ENCODE measurements at places on chromosomes 6 and 20.

DNA sequence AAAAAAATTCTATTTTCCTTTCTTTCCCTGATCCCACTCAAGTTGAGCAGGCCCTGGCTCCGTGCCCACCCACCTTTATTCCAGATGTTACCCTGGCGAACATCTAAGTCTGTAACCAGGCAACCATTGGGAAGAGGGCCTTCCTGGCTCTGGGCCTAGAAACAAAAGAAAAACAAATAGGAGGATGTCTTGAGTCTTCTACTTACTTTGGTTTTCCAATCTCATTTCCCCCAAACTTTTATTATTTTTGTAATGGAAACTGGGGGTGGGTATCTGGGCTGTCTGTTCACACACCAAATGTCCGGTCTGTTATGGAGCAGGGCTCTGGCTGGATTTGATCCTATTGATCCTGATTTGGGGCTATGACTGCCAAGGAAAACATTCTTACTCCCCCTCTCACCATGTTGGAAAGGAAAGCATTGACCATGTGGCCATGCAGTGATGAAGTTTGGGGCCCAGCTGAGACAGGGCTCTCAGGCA lies 744.1 kb downstream of the DHX35 start:
- DNase-seq: no peak
- no peak overlapping the region for H3K27ac ChIP-seq
- H3K27me3 ChIP-seq: no peaks in the 10 kb centered on the region
- no peak overlapping the region for H3K4me3 ChIP-seq

GRCh38 chr6:18763086-18763485 lies 375.9 kb downstream of the RNF144B start:
- H3K27me3 ChIP-seq: no peaks in the 10 kb centered on the region
- H3K4me1 ChIP-seq: no peaks in the 10 kb centered on the region
- peaks cover 1% of the 10 kb centered on the region for H3K36me3 ChIP-seq
- no peak for DNase-seq

DNA sequence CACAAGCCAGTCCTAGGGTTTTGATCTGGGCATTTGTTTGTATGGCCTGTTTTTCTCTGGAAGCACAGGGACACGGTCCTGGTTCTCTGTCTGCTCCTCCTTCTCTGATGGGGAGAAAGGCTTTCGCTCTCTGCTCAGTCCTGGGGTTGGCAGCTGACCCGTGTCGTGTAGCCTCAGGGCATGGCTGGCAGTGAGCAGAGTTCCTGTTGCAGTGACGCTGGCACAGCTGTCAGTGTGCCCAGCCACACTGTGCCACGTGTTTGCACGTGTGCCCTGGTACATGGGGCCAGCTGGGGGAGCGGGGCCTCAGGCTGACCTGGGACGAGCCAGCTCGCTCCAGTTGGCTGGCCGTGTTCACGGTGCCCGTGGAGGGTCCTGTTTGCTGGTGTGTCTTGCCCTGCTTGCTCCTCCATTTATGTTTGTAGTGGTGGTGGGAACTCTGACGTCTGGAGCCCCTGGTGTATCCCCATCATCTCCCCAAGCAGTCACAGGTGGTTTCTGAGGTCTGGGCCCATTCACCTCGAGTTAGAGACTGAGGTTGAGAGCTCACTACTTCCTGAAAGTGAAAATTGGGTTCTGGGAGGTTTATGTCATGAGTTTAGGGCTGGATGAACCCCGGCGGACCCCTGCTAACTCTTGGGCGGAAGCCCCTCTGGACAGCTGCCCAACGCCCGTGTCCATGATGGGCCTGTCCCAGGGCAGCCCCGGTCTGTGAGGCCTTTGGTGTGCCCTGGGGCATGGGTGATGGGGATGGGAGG lies 10.2 kb upstream of the DNAJC5 start:
- no peak overlapping the region for H3K27ac ChIP-seq
- no peaks in the 10 kb centered on the region for H3K27me3 ChIP-seq
- H3K36me3 ChIP-seq: peaks cover 11% of the 10 kb centered on the region
- no peak for DNase-seq
- no peak overlapping the region for H3K4me3 ChIP-seq

DNA sequence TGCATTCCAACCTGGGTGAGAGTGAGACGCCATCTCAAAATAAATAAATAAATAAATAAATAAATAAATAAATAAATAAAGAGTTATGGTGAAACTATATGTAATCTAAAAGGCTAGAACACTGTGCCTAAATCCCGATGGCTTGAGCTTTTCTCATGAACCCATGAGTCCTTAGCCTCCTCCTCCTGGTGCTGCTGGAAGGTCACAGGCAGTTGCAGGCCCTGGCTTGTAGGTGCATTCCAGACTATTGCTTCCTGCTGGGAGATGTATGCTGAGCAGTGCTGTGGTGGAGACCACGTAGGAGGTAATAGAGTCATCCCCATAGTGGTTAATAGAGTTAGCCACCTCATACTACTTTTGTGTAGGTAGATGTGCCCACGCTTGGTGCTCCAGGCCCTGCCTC lies 12.5 kb downstream of the PTK7 start:
- no peak for DNase-seq
- no peak overlapping the region for H3K4me3 ChIP-seq
- peaks cover 8% of the 10 kb centered on the region for H3K4me1 ChIP-seq
- H3K27ac ChIP-seq: no peak overlapping the region
- peaks cover 8% of the 10 kb centered on the region for H3K27me3 ChIP-seq

DNA sequence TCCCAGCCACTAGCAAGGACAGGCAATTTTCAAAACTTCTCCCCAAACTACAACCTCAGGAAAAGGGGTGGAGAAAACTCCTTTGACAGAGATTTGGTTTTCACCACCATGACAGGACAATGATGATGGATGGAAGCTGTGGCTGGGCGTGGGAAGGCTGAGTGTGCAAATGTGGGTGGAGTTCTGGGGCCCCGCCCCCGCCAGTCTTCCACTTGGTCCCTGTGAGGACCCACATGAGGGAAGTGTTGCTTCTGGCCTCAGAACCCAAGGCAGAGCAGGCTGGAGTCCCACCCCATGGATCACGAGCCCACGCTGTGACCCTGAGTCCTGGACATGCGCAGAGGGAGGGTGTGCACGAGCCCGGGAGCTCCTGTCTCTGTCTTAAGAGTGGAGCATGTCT lies 21.5 kb upstream of the MRGBP start:
- H3K27ac ChIP-seq: no peak overlapping the region
- H3K27me3 ChIP-seq: peaks cover 2% of the 10 kb centered on the region
- no peak for DNase-seq
- no peak overlapping the region for H3K4me3 ChIP-seq
- no peaks in the 10 kb centered on the region for H3K36me3 ChIP-seq
- peaks cover 19% of the 10 kb centered on the region for H3K4me1 ChIP-seq

- peak overlapping the region; percentile 91 for H3K27ac ChIP-seq
- DNase-seq: no peak
- H3K4me1 ChIP-seq: peaks cover 32% of the 10 kb centered on the region
- no peaks in the 10 kb centered on the region for H3K27me3 ChIP-seq
- no peak overlapping the region for H3K4me3 ChIP-seq
Observed at GRCh38 chr20:44615876-44616603, 33.7 kb downstream of the PKIG start.

All from memory B cell (primary cell).